ENCODE measurements at places on chromosomes 6 and 20.

GRCh38 chr6:37242429-37243052, 15.0 kb upstream of the TBC1D22B start:
- DNase-seq, result no peak

- DNase-seq, result no peak
Measured at GRCh38 chr20:47991875-47992488, 206.7 kb upstream of the SULF2 start.

- no peak for DNase-seq
Measured at GRCh38 chr6:34589140-34589539, 33.0 kb upstream of the SPDEF start.

DNA sequence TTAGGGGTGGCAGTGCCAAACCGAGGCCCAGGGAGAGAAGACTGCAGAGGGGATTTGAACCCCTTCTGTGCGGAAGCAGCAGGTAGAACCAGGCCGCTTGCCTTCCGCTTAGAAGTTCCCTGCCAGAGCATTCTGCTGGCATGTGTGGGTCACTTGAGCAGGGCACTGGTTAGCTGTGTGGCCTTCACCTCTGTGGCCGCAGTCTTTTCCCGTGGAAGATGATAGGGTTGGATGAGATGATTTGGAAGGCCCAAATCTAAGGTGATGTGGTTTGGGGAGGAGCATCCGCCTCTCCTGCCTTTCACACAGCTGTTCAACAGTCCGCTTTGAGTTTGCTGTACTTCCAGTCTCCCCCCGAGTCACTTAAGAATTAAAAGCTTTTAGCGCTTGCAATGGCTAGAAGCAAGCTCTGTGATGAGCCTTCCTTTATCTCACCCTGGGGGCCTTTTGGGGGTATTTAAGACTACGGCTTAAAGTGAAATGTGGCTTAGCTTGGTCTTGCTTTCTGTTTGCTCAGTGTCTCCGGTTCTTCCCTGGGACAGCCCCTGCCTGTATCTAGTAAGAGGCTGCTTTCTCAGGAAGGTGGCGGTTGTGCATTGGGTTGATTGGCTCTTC, 743 bp downstream of the CMTR1 start:
- no peak for DNase-seq
